ENCODE measurements at places on chromosomes 1 and 21.

- DNase-seq, result no peak
These were observed 5.2 kb upstream of the BACH1 start for GRCh38 chr21:29293495-29293894.

GRCh38 chr1:3676581-3677470 lies 24.5 kb downstream of the TP73 start:
- DNase-seq, result no peak

GRCh38 chr1:23922321-23922943 lies 9.3 kb upstream of the CNR2 start:
- DNase-seq, result no peak

- no peak for DNase-seq
These were observed 9.2 kb downstream of the PSRC1 start for GRCh38 chr1:109273570-109274288.

- DNase-seq, result no peak
These were observed 3.0 kb upstream of the RIT1 start for GRCh38 chr1:155913969-155914757.

- no peak for DNase-seq
These were observed 159.9 kb upstream of the RUNX1 start for GRCh38 chr21:35208810-35209517.

DNA sequence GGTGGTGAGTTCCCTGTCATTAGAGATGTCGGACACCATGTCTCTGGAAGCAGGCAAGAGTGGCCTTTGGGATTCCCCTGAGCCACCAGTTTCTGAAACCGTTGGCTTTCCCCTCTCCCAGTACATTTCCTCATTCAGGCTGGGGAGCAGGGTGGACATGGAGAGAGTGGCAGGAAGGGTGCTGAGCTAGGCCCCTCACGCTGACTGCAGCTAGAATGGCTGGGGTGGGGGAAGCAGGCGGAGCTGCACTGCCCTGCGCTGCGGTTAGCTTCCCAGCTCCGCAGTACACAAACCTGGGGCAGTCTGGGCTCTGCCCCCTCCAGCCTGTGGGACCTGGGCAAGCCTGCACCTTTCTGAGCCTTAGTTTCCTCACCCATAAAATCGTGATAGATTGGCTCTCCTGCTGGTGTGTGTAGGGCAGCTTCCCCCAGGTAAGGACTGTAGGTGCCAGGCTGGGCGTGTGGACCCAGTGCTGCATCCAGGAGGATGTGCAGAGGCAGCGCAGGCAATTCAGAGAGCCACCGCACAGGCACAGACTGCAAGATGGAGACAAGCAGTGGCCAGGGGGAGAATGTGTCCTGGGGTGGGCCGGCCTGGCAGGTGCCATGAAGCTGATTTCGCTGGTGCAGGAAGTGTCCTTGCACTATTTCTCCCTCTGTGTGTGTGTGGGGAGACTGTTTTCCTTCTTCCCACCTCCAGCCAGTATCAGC lies 3.0 kb downstream of the PLA2G2F start:
- DNase-seq, result no peak
